ENCODE measurements at places on chromosomes 1 and 21. TPM values are rescaled to one million over a fixed set of nuclear protein-coding genes. Genes with fewer than 3 reads are reported as not detected.

Gene CD5L
- not detected for total RNA-seq

Gene KCNJ15
- 16.6 TPM for total RNA-seq

Gene ELAPOR1
- under 0.01 TPM for total RNA-seq

Gene BTBD19
- total RNA-seq = 3.7 TPM

Gene CLCA4
- total RNA-seq = not detected

Gene AUNIP
- 2.6 TPM for total RNA-seq

Gene MAN1C1
- total RNA-seq = 15.4 TPM

Gene SGIP1
- 8.8 TPM for total RNA-seq

Gene CD84
- under 0.01 TPM for total RNA-seq

Gene CD244
- not detected for total RNA-seq

Gene TSPAN2
- total RNA-seq = not detected

Gene C1orf115
- total RNA-seq = 0.37 TPM

Gene WDTC1
- total RNA-seq = 18.8 TPM

Gene CROCC
- total RNA-seq = 16.5 TPM

Gene CHI3L2
- total RNA-seq = not detected

Gene SPRR4
- not detected for total RNA-seq

Gene ILDR2
- total RNA-seq = under 0.01 TPM

Gene GBP4
- 0.37 TPM for total RNA-seq

Gene ADAM30
- total RNA-seq = not detected

Gene LAMTOR2
- 36.4 TPM for total RNA-seq

Gene KCNE2
- not detected for total RNA-seq

Gene CCDC185
- total RNA-seq = not detected

Gene ATF3
- 1.2 TPM for total RNA-seq

Gene NTRK1
- 0.20 TPM for total RNA-seq

Gene CD247
- not detected for total RNA-seq

Gene CD101
- total RNA-seq = 0.20 TPM

Gene PRKAA2
- total RNA-seq = 0.73 TPM

All from subcutaneous preadipocyte (primary cell).